GM12878 (cell line): ENCODE measurements at places on chromosomes 6 and 20. TPM values are rescaled to one million over a fixed set of nuclear protein-coding genes. Genes with fewer than 3 reads are reported as not detected.

DNA sequence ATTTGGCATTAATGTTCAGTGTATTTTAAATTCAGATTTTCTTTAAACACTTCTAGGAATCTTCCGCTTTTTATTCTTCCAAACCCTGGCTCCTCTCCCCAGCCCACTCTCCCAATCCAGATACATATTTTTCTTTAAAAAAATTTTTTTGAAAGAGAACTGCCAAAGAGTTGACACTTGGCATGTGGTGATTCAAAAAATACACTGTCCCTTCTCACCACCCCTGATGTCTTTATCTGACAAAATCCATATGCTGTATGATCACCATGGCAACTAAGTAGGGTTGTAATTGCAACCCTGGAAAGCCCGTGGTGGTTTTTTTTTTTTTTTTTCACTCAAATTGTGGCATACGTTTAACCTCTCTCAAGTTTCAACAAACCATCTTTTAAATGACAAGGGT is 355.8 kb upstream of the SASH1 start:
- DNase-seq: no peak

GRCh38 chr6:158619922-158620801 is 24.4 kb downstream of the DYNLT1 start:
- DNase-seq: no peak

DNA sequence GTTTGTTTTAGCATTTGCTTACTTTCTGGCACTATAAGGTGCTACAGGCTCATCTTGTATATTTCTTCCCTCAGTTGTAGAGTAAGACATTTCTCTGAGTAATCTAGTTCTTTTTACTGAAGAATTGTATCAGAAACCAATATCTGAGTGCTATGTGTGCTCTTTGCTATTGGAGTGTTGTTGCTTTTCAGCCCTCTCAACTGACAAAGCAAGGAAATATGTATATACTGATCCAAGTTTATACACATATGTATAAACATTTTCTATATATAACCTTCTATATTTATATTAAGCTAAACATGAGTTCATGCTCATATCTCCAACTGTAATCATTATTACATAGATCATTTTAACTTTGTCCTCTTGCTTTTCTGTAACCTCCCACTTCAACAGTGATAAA is 405.7 kb downstream of the RFPL4B start:
- no peak for DNase-seq

DNA sequence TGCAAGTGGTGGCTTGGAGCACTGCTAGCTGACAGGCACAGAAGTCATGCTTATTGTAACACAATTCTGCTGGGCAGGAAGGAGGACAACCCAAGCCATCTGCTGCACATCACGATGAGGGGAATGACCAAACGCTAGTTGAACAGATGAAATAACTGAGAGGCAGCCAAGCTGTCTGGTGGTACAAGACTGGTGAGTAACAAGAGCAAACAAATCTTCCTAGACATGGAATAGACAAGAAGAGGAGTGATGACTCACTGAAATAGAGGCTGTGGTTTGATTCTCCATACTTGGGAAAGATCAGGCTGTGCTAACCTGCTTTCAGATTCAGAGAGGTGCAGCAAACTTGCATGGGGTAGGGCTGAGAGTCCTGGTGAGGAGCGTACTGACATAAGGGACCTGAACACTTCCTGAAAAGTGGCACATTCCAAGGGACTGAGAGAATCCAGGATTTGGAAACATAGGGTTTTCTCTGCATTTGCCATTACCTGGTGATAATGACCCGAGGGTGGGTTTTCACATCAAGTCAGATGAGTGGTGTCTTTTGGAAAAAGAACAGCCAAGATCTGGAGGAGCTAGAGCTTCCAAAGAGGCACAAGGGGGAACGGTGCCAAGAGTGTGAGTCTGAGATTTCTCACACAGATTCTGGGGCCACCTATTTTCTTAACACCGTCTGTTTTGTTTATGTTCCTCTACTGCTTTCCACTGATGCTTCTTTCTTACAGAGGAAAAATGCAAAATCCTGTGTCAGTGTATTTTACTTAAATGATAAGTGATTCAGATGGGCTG is 60.0 kb downstream of the PRL start:
- DNase-seq: no peak

DNA sequence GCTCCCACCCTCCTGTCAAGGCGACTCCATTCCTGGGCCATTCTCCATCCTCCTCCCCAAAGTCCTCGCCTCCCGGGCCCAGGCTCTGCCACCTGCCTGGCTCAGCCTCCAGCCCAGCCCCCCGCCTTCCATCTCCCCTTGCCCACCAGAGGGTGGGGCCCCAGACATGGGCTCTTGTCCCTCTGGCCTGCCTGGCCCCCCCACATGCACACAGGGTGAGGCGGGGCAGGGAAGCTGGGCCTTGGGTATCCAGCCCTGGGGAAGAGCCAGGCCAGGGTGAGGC is 95.2 kb downstream of the YTHDF1 start:
- no peak for DNase-seq

GRCh38 chr6:111941686-111942330 is 68.6 kb upstream of the FYN start:
- no peak for DNase-seq

DNA sequence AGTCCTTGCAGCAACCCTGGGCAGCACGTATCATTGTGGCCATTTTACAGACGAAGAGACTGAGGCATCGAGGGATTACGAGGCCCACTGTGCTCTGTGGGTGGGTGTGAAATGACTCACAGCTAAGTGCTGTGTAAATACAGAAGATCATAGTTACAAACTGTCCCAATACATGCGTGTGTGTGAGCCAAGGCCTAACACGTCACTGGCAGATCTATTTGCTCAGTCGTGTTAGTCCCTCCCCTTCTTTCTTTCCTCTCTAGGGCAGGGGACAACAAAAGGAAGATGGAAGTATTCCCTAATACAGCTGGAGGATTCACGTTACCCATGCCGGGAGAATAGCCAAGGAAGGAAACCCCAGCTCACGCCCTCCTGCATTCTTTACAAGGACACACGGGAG is 175.9 kb downstream of the CDC5L start:
- DNase-seq: no peak

DNA sequence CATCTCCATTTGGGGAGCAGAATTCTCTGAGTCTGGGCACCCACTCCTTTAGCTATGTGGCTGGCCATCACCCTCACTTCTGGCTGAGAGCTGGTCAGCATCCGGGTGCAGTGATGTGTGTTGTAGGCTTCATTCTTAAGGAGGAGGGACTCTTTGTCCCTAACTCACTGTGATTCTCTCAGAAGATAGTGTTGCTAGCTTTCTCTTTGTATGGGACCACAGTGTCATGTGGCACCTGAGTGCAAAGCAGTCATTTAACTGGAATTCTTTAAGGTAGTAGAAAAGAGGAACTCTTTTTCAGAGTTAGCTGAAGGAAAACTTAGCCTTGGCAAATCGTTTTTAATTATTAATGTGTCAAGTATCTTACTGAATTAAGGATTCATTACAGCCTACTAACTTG is 165.9 kb downstream of the JARID2 start:
- no peak for DNase-seq

DNA sequence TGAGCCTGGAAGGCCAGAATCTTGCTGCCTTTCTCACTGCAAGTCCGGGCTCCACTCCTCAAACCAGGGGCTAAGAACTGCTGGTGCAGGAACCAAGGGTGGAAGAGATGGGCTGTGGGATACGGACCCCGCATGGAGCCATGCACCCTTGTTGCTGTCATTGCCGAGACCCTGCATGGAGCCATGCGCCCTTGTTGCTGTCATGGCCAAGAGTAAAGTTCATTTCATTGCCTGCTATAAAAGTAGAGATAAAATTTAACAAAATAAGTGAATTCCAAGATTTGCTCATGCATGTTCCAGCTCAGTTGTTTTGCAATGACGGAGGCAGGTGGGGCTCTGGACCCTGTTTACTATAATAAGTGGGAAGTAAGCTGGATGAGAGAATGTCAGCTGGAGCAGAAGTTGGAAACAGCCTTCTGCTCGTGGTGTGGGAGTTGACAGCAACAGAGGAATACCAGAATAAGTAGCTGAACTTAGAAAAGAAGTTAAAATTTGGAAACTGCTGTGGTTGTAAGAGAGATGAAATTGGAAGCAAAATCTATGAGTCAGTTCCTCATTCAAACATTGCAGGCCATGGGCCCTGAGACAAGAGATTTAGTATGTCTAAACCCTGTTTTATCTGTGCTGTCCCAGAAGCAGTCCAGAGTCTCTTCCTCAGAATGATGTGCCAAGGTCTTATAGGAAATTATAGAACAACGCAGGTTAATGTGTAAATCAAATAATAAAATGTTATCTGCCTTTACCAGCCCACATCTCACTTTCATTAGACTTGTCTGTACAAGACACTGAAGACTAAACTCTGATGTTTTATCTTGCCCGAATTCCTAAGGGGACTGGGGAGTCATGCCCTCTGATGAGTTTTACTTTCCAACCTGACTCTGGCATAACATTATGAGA is 15.8 kb upstream of the THBS2 start:
- no peak for DNase-seq

DNA sequence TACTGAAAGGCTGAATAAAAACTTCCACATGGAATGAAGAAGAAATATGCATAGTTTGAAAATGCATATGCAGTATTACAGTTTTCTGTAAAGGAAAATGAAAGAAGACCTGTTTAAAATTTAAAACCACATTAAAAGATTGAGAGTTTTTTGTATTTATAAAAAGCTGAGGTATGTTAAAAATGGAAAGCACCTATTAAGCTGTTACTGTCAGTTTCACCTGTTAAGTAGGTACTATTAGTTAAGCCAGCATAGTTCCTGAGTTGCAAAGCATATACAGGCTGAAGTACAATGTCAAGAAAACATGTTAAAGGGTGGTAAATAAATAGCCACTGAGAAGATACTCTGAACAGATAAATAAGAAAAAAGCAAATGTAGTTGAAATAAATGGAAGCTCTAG is 69.9 kb downstream of the ATXN1 start:
- DNase-seq: no peak

DNA sequence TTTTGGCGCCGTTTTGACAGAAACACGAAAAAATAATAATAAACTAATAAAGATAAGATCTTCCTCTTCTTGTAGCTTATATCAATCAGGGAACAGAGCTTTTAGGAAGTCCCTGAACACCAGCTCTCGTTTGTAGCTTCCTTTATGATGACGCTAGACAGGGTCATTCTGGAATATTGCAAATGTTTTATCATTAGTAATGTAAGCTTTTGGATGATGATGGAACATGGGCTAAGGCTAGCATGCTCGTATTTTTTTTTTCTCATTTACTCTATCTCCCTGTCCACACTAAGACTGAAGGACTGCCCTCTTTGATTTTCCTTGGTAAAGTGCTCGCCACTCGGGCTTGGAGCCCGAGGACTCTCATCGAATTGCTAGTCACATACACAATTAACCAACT is 22.1 kb upstream of the POM121L2 start:
- DNase-seq: no peak

- no peak for DNase-seq
Observed at GRCh38 chr6:136123468-136123867, 126.6 kb downstream of the MTFR2 start.

GRCh38 chr20:3166338-3166912 is 6.8 kb upstream of the FASTKD5 start:
- DNase-seq: no peak

DNA sequence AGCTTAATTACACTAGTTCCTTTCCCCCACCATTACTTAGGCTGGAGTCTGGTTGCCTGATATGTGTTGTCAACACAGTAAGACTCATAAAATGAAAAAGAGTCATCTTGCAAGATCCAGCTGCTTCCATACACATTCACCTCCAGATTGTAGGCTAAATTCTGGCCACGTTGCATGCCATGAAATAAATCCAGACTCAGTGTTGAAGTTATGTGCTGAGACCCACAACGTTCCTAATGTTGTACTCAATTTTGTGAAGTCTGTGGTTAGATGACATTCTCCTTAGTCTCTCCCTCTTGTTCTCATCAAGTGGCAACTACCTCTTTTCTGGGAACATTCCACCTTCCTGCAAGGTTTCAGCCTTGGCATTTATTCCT is 212.3 kb downstream of the LMBRD1 start:
- DNase-seq: no peak

- no peak for DNase-seq
Observed at GRCh38 chr6:31778999-31779885, 2.1 kb upstream of the VWA7 start.

GRCh38 chr6:113672491-113673149 is 184.5 kb upstream of the MARCKS start:
- no peak for DNase-seq

DNA sequence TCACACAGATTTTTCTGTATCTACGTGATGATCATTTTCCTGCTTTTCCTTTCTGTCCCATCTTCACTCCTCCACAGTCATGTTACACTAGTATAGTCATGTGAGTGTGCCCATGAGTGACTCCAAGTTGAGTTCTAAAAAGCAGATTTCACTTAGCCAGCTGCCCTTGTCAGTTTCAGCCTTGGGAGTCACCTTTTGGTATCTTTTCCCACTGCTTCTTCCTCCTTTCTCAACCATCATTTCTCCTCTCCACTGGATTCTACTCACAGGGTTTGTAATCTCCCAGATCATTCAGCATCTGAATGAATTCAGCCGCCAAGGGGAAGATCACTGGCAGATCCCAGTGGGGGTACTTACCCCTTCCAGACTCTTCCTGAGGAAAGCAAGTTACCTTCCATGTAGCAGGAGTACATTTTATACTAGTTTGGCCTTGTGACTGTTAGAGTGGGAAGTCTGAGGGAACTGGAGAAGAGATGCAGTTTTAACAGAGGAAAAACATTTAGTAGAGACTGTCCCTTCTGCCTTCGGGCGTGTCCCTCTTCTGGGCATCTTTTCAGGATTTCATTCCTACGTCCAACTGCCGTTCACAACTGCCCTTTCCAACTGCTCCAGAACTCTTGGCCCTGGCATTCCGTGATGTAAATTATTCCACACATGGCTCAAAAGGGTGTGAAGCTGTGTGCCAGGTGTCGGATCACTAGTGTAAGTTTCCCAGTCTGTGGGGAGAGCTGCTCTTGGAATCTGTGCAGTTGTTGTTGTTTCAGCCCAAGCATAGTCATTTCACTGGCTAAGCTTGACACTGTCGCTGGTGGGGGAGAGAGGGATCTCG is 38.9 kb downstream of the BICRAL start:
- DNase-seq: no peak

DNA sequence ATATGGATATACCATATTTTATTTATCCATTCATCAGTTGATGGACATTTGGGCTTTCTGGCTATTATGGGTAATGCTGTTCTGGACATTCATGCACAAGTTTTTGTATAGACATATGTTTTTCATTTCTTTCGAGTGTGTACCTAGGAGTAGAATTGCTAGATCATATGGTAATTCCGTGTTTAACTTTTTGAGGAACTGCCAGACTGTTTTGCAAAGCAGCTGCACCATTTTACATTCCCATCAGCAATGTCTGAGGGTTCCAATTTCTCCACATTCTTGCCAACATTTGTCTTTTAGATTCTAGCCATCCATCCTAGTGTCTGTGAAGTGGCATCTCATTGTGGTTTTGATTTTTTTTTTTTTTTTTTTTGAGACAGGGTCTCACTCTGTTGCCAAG is 20.8 kb downstream of the SRC start:
- DNase-seq: no peak

GRCh38 chr6:104700371-104701185 is 159.1 kb downstream of the HACE1 start:
- no peak for DNase-seq

Gene OOEP
- total RNA-seq: not detected in 2 replicates

Gene HLA-DQA2
- total RNA-seq: 24.2 and 26.5 TPM in 2 replicates

Gene FOXC1
- 1.5 and 1.7 TPM in 2 replicates for total RNA-seq

Gene OR2B6
- 0.77 and 1.7 TPM in 2 replicates for total RNA-seq
